ENCODE measurements at places on chromosomes 4 and X.

DNA sequence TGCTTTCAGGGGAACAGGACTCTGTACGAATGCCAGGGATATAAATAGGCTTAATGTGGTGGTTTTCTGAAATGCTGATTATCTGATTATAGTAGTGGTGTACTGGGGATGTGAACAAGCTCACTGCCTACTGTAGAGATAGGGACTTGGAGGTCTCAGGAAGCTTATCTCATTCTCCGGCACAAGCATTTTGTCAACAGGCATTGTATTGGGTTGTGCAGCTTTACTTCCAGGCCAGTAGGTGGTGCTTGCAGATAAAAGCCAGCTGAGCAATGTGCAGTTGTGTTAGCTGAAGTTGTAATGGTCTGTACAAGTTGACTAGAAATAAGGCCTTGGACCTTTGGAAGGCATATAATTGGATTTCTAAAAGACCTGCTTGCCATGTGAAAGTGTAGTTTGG lies 49.5 kb upstream of the TMLHE start:
- no peak for DNase-seq

DNA sequence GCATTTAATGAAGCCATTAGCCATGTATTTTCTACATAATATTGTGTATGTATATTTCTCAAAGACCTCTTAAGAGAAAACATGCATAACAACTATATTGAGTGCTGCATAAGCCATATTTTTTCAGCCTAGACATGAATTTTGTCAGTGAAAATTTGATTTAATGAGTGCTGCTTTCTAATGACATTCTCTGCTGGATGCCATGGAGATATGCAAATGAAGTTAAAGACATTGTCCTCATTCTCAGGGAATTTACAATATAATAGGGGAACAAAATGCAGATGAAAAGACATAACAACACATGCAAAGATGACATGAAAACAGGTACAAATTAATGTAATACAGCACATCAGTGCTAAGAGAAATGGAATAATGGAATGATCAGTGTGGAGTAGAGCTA lies 118.7 kb downstream of the ATOH1 start:
- DNase-seq, result no peak

DNA sequence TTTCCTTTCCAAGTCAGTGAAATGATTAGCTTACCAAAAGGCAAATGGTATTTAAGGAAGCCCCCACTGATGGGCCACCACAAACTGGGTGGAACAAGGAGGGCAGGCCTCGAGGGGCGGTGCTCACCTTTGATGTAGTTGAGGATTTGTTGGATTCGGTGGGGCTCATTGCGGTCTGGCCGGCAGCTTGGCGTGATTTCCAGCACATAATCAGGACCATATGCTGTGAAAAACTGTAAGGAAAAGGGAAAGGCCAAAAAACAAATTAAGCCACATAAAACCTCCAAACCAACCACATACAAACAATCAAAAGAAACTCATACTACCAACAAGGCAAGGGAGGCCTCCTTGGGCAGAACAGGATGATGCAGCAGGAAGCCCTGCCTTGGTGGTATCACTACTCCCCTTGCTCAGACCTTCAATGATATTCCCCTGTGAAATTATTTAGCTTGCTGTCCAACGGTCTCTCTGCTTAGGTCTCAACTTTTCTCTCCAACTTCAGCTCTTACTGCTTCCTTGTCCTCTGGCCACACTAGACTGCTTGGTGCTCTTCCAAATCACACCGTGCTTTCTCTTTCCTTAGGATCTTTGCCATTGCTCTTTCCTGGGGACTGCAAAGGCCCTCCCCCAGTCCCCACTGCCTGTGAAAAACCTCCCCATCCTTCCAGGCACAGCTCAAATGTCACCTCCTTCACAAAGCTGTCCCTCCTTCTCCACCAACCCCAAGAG lies 46.1 kb upstream of the CITED1 start:
- no peak for DNase-seq

- no peak for DNase-seq
Measured at GRCh38 chr4:88995874-88996273, 61.1 kb downstream of the FAM13A start.

GRCh38 chr4:47612116-47613023 lies 127.3 kb downstream of the ATP10D start:
- no peak for DNase-seq

GRCh38 chr4:152700151-152700550 lies 20.4 kb upstream of the TMEM154 start:
- DNase-seq, result no peak

GRCh38 chr4:15988222-15988621 lies 25.2 kb upstream of the FGFBP2 start:
- DNase-seq, result no peak

GRCh38 chr4:15005474-15006115 lies 3.3 kb downstream of the CPEB2 start:
- no peak for DNase-seq

- no peak for DNase-seq
Measured at GRCh38 chrX:54043056-54043455, 1.2 kb downstream of the PHF8 start.

GRCh38 chrX:103413705-103414387 lies 37.5 kb downstream of the BEX3 start:
- no peak for DNase-seq

DNA sequence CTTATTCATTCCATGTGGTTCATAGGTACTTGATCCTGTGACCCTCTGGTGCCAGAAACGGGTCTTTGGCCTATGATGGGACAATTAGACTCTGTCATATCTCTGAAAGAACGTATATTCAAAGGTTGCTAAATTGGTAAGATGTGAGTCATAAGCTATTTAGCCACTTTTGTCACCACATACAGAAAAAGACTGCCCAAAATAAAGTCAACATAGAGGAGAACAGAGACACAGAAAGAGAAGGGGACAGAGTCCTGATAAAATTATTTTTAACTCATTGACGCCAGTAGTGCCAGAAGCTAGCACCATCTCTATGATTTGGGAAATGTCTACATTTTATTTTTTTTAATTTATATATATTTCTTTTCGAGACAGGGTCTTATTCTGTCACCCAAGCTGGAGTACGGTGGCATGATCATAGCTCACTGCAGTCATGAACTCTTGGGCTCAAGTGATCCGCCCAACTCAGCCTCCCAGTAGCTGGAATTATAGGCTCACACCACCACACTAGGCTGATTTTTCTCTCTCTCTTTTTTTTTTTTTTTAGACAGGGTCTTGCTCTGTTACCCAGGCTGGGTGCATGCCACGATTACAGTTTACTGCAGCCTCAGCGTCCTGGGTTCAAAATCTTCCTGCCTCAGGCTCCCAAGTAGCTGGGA lies 92.1 kb upstream of the COX18 start:
- DNase-seq, result no peak

GRCh38 chrX:15812192-15812938 lies 22.1 kb downstream of the ZRSR2 start:
- no peak for DNase-seq

GRCh38 chr4:121077496-121077895 lies 5.2 kb upstream of the NDNF start:
- no peak for DNase-seq

DNA sequence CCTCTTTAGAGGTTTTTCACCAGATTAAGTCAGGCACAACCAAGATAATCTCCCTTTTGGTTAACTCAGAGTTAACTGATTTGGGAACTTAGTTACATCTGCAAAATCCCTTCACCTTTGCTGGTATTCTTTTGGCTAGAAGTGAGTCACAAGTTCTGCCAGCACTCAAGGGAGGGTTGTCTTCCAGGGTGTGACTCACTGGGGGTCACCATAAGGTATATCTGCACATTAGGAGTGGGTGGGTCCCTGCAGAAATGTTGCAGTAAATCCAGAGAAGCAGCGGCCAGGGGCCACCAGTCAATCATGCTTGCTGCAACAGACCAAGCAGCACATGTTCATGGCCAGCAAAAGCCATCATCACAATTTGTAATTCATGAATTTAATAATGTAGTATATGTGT lies 59.8 kb upstream of the MAML3 start:
- no peak for DNase-seq

- DNase-seq, result no peak
Measured at GRCh38 chr4:25441519-25442117, 64.6 kb downstream of the ANAPC4 start.

- no peak for DNase-seq
Measured at GRCh38 chr4:8874896-8875680, 3.4 kb upstream of the HMX1 start.

- DNase-seq, result no peak
Measured at GRCh38 chr4:183834252-183834651, 70.9 kb upstream of the STOX2 start.

DNA sequence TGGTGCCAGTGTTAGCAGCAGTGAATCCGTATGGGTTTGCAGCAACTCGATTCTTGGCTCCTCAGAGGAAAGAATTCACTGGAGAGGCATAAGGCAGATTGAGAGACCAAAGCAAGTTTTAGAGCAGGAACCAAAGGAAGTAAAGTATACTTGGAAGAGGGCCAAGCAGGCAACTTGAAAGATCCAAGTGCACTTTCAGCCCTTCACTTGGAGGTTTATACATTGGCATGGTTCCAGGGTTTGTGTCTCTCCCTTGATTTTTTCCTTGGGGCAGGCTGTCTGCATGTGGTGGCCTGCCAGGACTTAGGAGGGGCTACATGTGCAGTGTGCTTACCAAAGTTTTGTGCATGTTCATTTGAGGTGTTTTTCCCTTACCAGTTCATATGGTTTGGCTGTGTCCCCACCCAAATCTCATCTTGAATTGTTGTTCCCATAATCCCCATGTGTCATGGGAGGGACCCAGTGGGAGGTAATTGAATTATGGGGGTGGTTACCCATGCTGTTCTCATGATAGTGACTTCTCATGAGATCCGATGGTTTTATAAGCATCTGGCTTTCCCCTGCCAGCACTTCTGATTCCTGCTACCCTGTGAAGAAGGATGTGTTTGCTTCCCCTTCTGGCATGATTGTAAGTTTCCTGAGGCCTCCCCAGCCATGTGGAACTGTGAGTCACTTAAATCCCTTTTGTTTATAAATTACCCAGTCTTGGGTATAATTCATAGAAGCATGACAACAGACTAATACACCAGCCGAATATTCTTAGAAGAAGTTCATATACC lies 86.2 kb upstream of the TSPAN5 start:
- DNase-seq, result no peak

- DNase-seq, result no peak
Measured at GRCh38 chr4:119087656-119088055, 48.0 kb upstream of the MYOZ2 start.

DNA sequence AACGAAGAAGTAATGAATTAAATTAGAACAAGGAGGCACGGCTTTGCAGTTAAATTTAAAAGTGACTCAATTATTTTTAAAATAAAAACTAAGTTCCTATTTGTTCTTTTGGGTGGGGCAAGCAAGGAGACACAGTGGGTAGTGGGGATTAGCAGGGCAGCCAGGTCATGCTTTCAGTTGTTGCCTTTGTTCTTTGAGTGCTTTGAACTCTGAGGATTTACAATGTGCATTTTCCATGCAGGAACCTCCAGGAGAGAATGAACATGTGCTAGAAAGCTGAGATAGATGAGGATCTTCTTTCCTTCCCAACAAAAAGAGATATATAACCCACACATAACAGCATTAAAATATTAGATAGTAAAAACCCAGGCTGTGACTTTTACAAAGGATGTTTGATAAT lies 420.4 kb upstream of the CTSO start:
- no peak for DNase-seq

DNA sequence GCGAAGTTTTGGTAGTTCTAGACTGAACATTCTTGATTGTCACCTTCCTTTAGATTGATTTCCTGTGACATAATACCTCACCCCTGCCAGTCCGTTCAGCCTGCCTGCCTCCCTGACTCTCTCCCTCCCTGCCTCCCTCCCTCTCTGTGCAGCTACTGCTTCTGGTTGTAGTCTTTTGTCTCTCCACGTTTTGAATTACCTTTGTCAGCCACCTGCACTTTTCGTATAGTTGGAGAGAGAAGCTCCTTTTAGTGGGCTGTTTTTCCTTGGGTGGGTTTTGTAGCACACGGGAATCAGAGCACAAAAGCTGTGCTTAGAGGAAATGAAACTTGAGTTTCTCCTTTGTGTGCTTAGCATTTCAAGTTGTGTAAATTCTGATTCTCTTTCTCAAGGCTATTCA lies 32.6 kb upstream of the MSMO1 start:
- no peak for DNase-seq

- no peak for DNase-seq
Measured at GRCh38 chr4:4499438-4500123, 42.3 kb downstream of the STX18 start.

GRCh38 chrX:52574416-52575275 lies 57.8 kb upstream of the XAGE1B start:
- DNase-seq, result no peak

DNA sequence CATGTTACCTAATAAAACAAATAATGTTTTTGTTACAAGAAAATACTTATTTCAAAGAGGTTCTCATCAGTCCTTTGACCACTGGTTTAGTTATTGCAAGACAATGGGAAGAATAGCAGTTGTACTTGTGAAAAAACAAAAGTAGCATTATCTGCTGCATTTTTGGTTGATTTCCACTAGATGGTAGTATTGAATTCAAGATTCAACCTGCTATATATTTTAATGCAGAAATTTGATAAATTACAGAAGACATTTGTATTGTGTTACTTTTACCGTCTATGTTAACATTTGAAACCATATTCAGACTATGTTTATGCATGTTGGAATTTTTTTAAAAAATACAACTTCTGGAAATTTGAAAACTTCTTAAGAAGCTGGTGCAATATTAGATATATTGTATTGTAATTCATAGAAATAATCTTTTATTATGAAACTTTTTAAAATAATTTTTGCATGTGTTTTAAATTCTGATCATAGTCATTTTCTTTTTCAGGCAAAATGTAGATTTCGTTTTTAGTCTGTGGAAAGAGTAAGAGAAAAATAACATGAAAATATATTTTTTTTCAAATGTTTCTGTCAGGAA lies 56.4 kb downstream of the SPCS3 start:
- DNase-seq, result no peak

- no peak for DNase-seq
Measured at GRCh38 chrX:71466979-71467523, 65.9 kb upstream of the OGT start.

- DNase-seq, result no peak
Measured at GRCh38 chrX:120774606-120775005, 101.1 kb downstream of the CT47B1 start.

- DNase-seq, result no peak
Measured at GRCh38 chr4:146932116-146932515, 13.5 kb downstream of the TTC29 start.

- DNase-seq, result no peak
Measured at GRCh38 chrX:37905436-37906147, 58.2 kb upstream of the DYNLT3 start.

DNA sequence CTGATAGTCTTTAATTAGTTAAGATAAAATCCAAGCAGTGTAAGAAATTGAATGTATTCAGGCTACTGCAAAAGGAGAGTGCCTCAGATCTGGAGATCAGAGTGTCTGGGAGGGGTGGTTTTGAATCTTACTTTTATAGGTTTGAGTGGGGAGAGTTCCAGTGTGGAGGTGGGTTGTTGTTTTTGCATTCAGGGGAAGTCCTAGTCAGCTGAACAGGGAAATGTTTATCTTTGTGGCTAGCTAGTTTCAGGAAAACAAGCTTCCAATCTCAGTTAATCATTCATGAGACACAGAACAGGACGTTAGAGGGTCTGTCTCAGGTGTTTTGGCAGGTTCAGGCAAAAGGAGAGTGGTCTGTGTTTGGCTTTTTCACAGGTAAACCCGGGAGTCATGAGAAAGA lies 26.0 kb downstream of the ZNF81 start:
- DNase-seq, result no peak

GRCh38 chrX:103483720-103484119 lies 35.6 kb downstream of the RAB40A start:
- DNase-seq, result no peak
